ENCODE measurements at places on chromosomes 12 and 14.

- DNase-seq, result no peak
Measured at GRCh38 chr12:97177481-97177880, 270.4 kb downstream of the NEDD1 start.

GRCh38 chr12:46657453-46658411, 168.1 kb downstream of the SLC38A4 start:
- no peak for DNase-seq

- no peak for DNase-seq
Measured at GRCh38 chr12:121400332-121401139, 618 bp downstream of the RNF34 start.

GRCh38 chr14:33986804-33987203, 35.9 kb upstream of the EGLN3 start:
- peak; percentile 77 for DNase-seq

GRCh38 chr14:85124631-85125290, 405.2 kb upstream of the FLRT2 start:
- no peak for DNase-seq

GRCh38 chr14:93114068-93114710, 1.5 kb downstream of the ITPK1 start:
- no peak for DNase-seq

- no peak for DNase-seq
Measured at GRCh38 chr14:64880221-64881121, 764 bp upstream of the SPTB start.

- DNase-seq, result no peak
Measured at GRCh38 chr12:64500394-64500793, 48.5 kb downstream of the TBK1 start.

- DNase-seq, result no peak
Measured at GRCh38 chr14:74190927-74191575, 48.2 kb upstream of the VSX2 start.

DNA sequence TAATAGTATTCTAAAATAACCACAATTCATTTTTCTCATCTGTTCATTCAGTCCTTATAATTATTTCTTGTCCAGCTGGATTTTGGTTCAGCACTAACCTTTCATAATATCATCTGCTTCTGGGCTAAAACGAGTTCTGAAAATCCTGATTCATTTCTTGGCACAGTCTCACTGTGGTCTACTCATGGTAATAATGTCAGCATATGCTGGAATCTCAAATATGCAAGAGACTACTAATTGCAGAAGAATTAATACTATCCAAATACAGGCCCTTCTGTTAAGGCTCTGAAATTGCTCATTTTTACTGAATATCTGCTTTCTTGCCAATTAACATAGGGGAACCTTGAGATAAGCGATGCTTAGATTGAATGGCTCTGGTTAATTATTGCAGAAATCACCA, 597.1 kb downstream of the RPL10L start:
- peak; percentile 88 for DNase-seq

DNA sequence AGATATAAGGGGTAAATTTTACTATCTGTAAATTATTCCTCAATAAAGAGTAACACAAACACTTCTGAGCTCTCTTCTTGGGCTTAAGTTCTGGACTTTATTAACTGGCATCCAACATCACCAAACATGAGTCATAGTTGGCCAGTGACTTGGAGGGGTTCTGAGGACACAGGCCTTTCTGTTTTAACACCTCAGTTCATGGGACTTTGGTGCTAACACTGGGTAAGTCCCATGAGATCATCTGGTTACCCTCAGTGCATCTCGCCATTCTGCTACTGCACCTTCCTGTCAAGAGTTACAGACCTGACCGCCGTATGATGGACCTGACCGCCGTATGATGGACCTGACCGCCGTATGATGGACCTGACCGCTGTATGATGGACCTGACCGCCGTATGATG, 9.9 kb downstream of the SLC15A4 start:
- no peak for DNase-seq

DNA sequence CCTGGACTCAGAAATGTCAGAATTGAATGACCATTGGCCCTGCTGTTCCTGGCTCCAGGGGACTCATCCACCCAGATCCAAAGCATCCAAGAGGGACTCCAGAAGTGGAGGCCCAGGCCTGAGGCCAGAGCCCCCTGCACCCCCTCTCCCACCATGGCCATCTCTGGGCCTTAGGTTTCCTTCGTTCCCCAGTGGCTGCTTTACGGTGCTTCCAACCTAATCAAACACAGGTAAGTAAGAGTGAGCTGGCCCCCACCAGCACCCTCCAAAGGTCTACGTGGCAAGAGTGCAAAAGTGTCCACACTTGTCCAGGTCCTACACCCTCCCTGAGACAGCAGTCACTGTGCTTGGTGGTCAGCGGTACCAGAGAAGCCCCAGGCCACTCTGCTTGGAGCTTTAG, 139.0 kb downstream of the DPF3 start:
- DNase-seq, result no peak

- DNase-seq, result no peak
Measured at GRCh38 chr14:32077081-32078022, at the start of gene ARHGAP5. ARHGAP5 (plus strand) TSS chr14:32077304; CDS start chr14:32090670, 13,366 bp downstream.

DNA sequence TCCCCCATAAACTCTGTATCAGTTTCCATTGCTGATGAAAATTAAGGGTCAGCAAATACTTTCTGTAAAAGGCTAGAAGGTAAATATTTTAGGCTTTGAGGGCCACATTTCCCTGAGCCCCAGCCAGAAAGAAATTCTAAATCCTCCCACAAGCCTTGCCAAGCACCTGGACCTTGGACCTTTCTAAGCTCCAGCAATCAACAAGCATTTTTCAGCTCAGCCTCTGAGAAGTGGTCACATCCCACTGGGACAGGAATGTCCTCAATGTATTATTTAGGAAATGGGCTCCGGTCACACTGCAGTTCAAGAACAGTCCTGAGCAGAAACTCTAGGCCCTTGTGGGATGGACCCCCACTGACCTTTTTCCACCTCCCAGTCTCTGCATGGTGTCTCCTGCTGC, 55.9 kb downstream of the WSCD2 start:
- DNase-seq, result no peak

GRCh38 chr14:63362389-63362819, 43.7 kb upstream of the GPHB5 start:
- DNase-seq, result no peak

DNA sequence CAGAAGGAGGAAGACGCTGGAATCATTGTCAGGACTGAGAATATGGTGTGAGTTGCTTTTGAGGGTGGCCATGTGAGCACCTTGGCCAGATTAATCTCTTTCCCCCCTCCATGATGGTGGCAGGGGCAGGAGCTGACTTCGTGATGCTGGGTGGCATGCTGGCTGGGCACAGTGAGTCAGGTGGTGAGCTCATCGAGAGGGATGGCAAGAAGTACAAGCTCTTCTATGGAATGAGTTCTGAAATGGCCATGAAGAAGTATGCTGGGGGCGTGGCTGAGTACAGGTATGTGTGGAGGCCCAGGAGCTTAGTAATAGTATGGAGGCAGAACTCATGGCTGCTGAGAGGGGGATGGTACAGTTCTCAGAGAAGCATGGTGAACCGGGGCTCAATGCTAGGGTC, 4.3 kb downstream of the TINF2 start:
- DNase-seq, result no peak

GRCh38 chr12:89309440-89309802, 42.9 kb downstream of the DUSP6 start:
- no peak for DNase-seq

GRCh38 chr12:33649992-33650391, 210.4 kb upstream of the SYT10 start:
- DNase-seq, result no peak

Data from HS-5 (cell line).